ENCODE measurements at places on chromosomes 2 and 18. TPM values are rescaled to one million over a fixed set of nuclear protein-coding genes. Genes with fewer than 3 reads are reported as not detected.

- DNase-seq, result no peak
Measured at GRCh38 chr2:158530829-158531228, 74.1 kb downstream of the PKP4 start.

DNA sequence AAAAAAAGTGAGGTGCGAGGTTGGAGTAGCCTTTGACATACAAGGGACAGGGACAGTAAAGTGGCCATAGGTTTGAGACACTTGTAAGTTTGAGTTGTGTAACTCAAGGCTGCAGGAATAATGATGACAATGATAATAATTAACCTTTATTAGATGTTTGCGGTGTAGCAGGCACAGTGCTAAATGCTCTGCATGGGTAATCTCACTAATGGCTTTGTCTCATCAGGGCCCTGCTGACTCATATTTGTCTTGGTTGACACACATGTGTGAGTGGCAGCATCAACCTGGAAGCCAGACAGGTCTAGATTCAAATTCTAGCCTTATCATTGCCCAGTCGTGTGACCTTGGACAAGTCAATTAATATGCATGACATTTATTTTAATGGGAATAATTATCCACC, 126.2 kb downstream of the FSHR start:
- no peak for DNase-seq

DNA sequence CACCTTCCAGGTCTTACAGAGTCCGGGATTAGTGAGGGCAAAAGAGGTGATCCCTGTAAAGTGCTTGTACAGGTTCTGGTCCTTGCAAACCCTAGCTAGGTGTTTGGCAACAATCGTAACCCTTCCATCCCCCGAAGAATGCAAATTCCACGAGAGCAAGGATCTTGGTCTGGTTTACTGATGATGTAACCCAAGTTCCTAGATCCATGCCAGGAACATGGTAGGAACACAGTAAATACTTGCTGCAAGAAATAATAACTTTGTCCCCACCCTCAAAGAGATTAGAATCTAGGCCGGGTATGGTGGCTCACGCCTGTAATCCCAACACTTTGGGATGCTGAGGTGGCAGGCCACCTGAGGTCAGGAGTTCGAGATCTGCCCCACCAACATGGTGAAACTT, 6.8 kb upstream of the NEU2 start:
- no peak for DNase-seq

GRCh38 chr2:96249654-96250053, 16.1 kb downstream of the TMEM127 start:
- DNase-seq, result no peak

DNA sequence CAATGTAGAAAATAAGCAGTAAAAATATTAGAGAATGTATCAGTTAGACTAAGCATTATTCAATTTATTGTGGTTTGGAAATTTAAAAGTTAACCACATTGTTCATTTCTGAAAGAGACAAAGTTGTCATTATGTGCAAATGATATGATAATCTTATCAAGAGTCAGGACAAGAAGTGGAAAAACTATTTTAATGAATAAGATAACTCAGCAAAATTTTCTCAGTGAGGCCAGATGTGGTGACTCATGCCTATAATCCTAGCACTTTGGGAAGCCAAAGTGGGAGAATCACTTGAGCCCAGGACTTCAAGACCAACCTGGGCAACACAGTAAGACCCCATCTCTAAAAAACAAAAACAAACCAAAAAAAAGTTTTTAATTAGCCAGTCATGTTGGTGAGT, 39.5 kb upstream of the CERS6 start:
- DNase-seq, result no peak

DNA sequence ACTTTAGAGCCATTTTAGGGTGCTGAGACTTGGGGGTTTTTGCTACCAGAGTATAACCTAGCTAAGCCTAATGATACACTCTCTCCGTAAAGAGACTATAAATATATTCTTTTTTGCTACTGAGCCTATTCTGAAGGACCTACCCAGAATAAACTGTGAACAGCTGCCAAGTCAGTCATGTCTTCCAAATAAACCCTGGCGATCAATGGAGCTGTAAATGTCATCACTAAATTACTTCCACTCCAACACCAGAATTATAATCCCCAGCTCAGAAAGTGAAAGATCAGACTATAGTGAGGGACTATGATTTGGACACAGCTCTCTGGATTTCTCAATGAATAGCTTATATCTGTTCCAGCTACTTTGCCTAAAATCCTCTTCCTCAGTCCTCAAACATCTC, 178.9 kb downstream of the METTL4 start:
- no peak for DNase-seq

The CPSF3 gene
- polyA plus RNA-seq, result 22.8 TPM

The CYP27C1 gene
- polyA plus RNA-seq, result 0.22 TPM

GRCh38 chr2:237574894-237575868, 8.8 kb downstream of the PRLH start:
- no peak for DNase-seq

DNA sequence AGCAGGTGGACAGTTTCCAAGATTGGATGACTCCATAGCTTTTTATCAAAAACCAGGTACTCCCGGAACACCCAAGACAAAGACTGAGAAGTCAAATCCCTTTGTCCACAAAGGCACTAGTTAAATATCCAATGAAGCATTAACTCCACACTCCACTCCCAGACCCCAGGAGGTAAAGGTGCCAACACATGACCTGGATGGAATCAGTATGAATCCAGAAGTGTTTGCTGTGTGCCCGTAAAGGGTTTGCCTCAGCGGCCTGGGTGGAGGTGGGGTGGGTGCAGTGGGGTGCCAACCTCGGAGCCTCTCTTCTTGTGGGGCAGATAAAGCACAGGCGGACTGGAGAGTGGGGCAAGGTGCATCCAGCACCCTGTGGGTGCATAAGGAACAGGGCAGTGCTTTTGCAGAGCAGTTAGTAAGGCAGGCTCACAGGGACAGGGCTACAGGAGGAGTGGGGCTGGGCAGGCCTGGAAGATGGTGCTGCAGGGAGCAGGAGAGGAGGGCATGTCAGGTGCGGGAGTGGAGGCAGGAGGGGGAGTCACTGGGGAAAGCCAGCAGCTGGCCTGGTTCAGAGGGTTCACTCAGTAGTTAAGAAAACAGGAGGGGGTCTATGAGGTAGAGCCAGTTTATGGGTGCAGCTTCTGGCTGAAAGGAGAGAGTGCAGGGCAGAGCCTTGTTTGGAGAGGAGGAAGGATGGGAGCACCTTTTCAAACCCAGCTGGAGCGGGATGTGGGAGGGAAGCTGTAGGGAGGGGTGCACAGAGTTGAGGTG, 208.4 kb upstream of the SMAD2 start:
- no peak for DNase-seq

- no peak for DNase-seq
Measured at GRCh38 chr2:27147935-27148334, 869 bp upstream of the TCF23 start.

DNA sequence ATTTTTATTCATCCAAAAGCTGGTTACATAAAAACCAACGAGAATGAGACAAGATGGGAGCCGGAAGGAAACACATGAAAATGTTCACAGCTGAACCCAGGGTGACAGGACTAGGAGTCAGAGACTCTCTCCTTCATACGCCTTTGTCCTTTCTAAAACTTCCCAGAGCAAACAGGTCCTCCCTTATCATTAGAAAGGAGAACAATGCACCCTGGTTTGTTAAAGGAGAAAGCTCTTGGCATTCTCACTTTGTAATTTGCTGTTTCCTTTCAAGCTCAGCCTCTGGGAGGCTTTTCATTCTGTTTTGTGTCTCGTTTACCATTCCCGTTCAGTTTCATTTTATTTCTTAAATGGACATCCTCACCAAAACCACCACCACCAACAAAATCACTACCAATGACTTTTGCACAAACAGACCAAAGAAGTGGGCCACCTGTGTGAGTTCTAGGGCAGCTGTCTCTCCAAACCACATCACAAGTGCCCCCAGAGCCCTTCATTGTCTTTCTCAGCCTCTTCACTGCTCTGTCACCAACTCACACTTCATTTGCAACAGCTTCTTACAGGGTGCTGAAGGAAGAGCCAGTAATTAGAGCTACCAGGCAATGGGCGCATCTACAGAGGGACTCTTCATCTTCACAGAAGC, 105.3 kb downstream of the HDAC4 start:
- no peak for DNase-seq

The DIS3L2 gene
- polyA plus RNA-seq, result 20.8 TPM

DNA sequence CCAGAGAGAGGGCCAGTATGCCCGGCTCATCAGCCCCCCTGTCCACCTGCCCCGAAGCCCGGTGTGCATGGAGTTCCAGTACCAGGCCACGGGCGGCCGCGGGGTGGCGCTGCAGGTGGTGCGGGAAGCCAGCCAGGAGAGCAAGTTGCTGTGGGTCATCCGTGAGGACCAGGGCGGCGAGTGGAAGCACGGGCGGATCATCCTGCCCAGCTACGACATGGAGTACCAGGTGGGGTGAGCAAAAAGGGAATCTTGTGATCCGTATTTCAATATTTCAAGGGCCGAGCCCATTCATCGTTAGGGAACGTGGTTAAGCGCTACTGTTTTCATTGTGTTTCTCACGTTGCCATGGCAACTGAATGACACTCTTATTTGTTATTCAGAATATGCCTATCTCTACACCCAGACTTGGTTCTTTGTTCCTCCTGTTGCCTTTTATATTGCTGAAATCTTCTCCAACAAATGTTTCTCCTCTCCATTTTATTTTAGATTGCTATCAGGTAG, 81.5 kb downstream of the NRP2 start:
- no peak for DNase-seq

- no peak for DNase-seq
Measured at GRCh38 chr2:225569995-225570394, 170.5 kb downstream of the NYAP2 start.

GRCh38 chr2:62415019-62415431, 91.0 kb downstream of the TMEM17 start:
- peak; percentile 24 for DNase-seq

- DNase-seq, result no peak
Measured at GRCh38 chr2:198232281-198232680, 427.9 kb downstream of the PLCL1 start.

DNA sequence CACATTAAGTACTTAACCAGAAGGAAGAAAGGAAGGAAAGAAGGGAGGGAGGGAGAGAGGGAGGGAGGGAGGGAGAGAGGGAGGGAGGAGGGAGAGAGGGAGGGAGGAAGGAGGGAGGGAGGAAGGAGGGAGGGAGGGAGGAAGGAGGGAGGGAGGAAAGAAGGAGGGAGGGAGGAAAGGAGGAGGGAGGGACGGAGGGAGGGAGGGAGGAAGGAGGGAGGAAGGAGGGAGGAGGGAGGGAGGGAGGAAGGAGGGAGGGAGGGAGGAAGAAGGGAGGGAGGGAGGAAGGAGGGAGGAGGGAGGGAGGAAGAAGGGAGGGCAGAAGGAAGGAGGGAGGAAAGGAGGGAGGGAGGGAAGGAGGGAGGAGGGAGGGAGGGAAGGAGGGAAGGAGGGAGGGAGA, 363.3 kb downstream of the MBD2 start:
- no peak for DNase-seq

The CYBRD1 gene
- polyA plus RNA-seq, result 62.3 TPM

The ADI1 gene
- polyA plus RNA-seq, result 50.0 TPM

The UPP2 gene
- 0.08 TPM for polyA plus RNA-seq

- no peak for DNase-seq
Measured at GRCh38 chr18:51028201-51028805, 1.7 kb upstream of the SMAD4 start.

DNA sequence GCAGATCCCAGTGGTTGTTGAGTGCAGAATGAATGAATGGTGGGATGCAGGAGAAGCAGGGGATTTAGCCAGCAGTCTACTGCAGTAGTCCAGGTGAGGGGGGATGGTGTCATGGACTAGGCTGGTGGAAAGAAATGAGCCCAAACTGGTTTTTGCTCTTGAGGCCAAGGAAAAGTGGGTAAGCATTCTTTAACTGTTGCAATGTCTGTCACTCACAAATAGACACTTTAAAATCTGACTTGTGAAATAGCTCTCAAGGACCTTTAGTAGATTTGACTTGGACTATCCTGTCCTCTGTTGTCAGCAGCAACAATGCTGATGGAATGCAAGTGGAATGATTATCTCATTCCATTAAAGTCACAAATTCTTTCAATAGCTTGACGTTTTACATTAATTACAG, 37.5 kb upstream of the STK17B start:
- DNase-seq, result no peak

The CCBE1 gene
- polyA plus RNA-seq, result 12.0 TPM

GRCh38 chr2:68806511-68807109, 64.6 kb downstream of the BMP10 start:
- peak; percentile 36 for DNase-seq

DNA sequence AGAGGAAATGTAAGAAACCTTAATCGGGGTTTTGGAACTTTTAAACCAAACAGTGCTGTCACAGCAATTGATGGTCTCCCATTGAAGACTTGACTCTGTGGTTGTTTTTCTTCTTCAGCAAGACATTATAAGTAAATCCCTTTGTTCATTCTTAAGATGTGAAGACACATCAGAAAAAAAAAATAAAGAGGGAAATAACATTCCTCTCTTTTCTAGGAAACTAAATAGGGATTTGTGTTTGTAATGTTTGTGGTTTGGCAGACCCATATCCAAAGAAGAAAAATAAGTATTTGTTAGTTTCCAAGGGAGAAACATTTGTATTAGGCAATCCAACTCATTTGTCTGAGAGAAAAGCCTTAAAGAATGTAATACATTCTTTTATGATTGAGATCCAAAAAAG, 359.9 kb downstream of the DSC3 start:
- DNase-seq, result no peak

GRCh38 chr2:85710687-85711577, 16.8 kb downstream of the GNLY start:
- DNase-seq, result no peak

DNA sequence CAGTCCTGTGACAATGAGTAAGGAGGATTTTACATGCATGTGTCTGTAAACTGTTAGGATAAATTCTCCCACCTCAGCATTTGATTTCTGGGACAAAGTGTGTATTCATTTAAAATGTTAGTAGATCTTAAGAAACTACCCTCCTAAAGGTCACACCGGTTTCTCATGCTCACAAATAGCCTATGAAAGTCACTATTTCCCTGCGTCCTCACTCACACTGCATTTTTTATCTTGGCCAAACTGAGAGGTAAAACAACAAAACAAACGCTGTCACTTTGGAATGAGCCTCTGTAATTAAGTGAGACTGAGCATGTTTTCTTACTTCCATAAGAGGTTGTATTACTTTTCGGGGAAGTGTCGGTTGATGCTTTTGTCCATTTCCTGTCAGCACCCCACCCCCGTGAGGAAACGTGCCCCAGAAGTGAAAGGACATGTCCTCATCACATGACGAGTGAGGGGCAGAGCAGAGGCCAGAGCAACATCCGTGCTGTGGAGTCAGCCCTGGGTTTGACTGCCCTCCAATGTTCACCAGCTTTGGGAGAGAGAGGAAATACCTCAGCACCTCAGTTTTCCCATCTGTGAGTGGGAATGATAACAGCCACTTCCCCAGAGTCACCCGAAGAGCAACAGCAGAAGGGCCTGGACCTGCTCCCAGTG, 3.1 kb downstream of the GYPC start:
- peak; percentile 83 for DNase-seq

The ATRAID gene
- 139 TPM for polyA plus RNA-seq

- no peak for DNase-seq
Measured at GRCh38 chr18:2935438-2936192, 77.3 kb downstream of the LPIN2 start.

Measured in adrenal gland (tissue), 19 donors.